Stimulated activated CD4-positive, alpha-beta T cell treated with anti-CD3 and anti-CD28 coated beads, Interleukin-12 subunit alpha, Interleukin-12 subunit beta, amount 100 ng/mL, for 48 hours (primary cell): ENCODE measurements at places on chromosomes 2 and 18.
A peak's percentile ranks its signal among the peaks of the same experiment; 100 is the strongest.

DNA sequence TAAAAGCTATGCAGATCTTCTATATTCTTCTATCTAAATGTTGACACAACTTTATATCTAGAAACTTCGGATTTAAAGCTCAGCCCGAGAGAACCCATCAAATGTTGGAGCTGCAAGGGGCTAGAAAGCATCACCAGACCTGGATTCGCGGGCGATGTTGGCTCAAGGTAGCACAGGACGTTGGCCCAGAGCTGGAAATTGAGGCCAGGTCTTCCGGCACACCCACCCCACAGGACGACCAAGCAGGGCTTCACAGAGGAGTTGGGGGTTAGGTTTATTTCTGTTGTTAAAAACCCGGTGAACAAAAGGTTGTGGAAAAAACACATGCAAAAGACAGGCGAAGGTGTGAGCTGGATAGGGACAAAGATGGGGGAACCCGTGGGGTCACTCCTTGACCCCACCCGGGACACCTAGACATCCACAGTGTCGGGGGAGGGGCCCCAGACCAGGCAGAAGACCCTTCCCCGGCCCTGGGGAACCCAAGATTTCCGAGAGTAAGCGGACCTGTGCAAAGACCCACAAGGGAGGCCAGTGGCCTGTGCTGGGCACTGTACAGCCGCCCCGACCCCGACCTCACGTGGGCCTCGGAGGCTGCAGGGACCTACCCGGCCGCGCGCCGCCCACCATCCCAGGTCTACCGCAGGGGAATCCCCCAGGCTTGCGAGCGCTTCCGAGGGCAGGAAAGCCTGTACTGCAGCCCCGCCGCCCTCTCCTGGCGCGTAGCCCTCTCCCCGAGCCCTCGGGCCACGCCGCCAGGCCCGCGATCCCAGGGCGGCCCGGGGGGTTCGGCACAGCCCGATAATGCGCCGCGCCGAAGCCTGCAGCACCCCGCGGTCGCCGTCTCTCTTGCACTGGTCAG, 1.8 kb upstream of the AGBL5 start:
- DNase-seq: peak; percentile 66

DNA sequence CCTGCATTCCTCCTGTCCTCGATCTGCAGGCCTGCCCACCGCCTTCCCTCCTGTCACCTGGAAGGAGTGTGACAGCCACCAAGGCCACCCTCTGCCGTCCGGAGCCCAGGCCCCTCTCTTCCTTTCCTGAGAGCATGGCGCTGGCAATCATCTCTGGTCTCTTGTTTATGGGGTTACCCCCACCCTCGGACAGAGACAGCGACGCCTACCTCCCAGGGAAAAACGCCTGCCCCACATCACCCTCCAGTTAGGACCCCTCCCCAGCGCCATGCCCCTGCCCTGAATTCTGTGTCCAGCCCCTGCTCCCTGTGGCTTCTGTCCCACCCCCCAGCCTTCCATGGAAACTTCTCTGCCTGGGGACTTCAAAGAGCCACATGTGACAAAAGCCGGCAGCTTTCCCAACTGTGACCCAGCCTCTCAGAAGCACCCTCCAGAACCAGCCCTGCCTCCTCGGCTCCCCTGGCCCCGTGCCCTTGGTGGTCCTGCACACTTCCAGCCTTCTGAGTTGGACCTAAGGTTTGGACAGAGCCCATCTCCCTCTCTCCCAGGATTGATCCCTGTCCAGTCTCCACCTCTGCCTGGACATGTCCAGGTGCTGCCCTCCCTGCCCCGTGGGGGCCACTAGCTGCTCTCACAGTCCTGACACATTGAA, 145.0 kb upstream of the HDAC4 start:
- DNase-seq: no peak

DNA sequence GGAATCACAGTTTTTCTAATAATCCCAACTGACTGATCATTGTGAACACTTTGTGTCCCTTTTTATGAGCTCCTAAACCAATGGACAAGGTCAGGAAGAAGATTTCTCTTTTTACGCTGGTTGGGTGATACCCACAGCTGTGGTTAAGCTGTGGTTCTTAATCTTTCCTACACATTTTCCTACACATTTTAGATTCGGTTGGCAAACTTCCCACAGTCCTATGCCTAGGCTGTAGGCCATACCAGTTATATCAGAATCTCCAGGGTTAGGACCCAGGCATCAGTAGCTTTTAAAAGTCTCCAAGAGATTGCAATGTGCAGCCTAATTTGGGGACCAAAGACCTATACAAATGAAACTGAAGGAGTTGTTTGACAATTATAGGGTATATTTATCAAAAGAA, 203.0 kb downstream of the SP3 start:
- DNase-seq: no peak

DNA sequence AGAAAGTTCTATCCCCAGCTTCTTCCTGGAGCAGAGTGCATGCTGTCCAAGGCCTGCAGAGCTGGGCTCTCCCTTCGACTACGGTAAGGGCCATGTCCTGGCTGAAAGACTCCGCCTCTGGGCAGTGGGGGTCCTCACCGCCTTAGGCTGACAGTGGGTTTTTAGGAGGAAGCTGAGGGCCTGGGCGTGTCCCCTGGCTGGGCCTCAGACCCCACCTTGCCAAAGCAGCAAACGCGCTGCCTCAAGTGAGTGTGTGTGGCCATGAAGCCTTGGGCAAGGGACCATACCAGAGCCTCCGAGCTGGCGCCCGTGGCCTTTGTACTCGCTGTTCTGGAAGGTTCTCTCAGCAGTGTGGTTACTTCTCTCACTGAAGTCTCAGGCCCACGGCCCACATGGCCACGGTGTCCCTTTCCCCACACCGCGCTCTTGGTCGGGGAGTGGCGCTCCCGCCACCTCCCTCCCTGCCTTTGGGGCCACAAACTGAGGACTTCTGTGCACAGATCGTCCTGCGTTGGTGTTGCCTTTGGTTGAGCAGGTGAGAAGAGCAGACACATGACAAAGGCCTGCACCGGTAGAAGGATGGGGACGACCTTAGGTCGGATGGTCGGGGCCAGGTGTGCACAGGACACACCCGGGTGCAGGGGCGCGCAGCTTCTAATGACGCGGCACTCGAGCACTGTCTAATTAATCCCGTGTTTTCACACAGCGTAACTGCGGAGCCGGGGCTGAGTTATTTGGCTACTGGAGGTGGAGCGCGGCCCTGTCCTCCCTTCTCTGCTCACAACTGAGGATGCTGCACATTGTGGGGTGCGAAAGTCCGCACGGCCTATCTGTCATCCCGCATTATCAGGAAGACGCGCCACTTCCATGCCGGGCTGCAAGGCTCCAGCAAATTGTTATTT, 121.6 kb downstream of the PTGR3 start:
- DNase-seq: no peak

- DNase-seq: no peak
Measured at GRCh38 chr2:140247451-140248195, 1467.4 kb upstream of the NXPH2 start.
